ENCODE measurements at places on chromosomes 16 and 17. TPM values are rescaled to one million over a fixed set of nuclear protein-coding genes. Genes with fewer than 3 reads are reported as not detected.
A peak's percentile ranks its signal among the peaks of the same experiment; 100 is the strongest.

- ATAC-seq, result peak; percentile 86
These were observed 110.9 kb downstream of the XYLT1 start for GRCh38 chr16:17359788-17360390.

DNA sequence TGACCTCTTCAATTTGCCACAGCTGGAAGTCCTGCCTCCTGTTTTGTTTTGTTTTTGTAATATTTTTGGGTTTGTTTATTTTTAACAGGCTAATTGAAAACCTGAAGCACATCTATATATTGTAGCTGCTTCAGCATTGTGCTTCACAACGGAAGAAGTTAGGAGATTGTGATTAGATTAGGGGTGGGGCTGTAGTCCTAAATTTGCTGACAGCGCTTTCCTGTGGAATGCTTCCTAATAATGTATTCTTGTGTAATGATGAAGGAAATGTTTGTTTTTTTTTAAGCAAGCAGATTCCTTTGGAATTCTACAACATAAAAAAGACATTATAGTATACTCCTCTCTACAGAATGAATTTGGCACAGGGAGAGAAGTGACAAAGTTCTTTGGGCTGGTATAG is 70.1 kb downstream of the NLK start:
- no peak for ATAC-seq

The MYH2 gene
- total RNA-seq, result not detected

DNA sequence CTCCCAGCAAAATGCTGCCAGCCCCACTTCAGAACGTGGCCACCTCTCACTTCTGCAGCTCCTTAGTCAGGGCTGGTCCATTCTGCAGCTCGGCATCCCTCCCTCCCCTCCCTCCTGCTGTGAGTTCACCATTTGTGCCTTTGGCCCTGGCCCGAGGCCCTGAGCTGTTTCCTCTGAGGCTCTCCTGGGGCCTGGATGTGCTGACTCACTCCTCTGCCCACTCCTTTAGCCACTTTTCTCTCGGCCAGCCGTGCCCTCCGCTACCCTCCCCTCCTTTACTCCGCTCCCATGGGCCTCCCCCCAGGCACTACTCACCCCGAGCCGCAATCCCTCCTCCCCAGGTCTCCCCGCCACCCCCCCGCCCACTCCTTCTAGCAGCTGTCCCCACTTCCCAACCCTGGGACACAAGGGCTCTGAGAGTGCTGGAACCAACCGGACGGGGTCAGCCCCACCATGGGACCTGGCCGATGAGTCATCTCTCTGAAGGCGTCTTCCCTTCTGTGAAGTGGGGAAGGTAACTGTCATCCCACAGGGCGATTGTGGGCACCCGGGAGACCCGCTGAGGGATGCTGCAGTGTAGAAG is 11.5 kb downstream of the KCNG4 start:
- ATAC-seq, result no peak

The CEP295NL gene
- total RNA-seq, result not detected

- ATAC-seq, result no peak
These were observed 14.7 kb downstream of the CA7 start for GRCh38 chr16:66858740-66859396.

DNA sequence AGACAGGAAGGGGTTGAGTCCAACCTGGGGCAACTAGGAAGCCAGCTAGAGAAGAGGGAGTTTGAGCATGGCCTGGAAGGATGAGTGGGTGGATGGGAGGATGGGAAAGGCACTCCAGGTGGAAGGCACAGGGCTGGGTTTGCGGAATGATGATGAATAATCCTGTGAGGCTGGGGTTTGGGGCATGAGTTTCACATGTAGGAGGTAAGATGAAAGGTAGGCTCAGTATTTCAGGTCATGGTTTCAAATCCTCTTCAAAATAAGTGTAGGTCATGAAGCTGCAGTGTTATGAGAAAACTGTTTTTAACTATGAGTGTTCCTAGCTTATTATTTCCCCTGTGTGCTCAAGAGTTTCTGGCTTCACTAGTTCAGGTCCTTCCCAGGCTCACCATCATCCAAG is 130.3 kb downstream of the SKAP1 start:
- peak; percentile 84 for ATAC-seq

The SHCBP1 gene
- 55.5 TPM for total RNA-seq

The MED13 gene
- 51.3 TPM for total RNA-seq

The TUFM gene
- total RNA-seq, result 291 TPM

Measured in activated T-helper 17 cell treated with anti-CD3 and anti-CD28 coated beads, Interleukin-2, amount 50 U/mL, for 72 hours (primary cell).